HCT116 (cell line): ENCODE measurements at places on chromosomes 5 and 9. TPM values are rescaled to one million over a fixed set of nuclear protein-coding genes. Genes with fewer than 3 reads are reported as not detected.

DNA sequence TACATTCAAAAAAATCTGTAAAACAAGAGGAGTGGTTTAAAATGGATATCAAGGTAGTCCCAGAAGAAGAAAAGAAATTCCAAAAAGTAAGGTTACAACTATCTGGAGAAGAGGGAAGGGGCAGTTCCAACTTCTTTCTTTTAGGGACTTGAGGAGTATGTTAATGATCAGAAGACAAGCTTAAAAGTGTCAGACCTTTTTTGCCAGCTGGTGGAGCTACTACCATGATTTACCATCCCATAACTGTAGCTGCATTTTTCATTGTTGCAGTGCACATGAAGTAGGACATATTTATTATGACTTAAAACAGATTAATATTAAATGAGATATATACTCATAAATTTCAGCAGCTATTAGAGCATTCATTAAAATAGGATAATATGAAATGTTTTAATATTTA is 158.5 kb upstream of the RGS7BP start:
- no peak for DNase-seq

The CLK4 gene
- 9.8 TPM for total RNA-seq

GRCh38 chr9:6277417-6277816 is 50.8 kb upstream of the TPD52L3 start:
- DNase-seq = no peak

The SLC25A2 gene
- 0.42 TPM for total RNA-seq

- DNase-seq = no peak
These were observed 665.1 kb downstream of the CDH18 start for GRCh38 chr5:19322716-19323485.

The IRX2 gene
- total RNA-seq = not detected

- DNase-seq = no peak
These were observed 512.6 kb downstream of the RAB3C start for GRCh38 chr5:59095480-59095879.

DNA sequence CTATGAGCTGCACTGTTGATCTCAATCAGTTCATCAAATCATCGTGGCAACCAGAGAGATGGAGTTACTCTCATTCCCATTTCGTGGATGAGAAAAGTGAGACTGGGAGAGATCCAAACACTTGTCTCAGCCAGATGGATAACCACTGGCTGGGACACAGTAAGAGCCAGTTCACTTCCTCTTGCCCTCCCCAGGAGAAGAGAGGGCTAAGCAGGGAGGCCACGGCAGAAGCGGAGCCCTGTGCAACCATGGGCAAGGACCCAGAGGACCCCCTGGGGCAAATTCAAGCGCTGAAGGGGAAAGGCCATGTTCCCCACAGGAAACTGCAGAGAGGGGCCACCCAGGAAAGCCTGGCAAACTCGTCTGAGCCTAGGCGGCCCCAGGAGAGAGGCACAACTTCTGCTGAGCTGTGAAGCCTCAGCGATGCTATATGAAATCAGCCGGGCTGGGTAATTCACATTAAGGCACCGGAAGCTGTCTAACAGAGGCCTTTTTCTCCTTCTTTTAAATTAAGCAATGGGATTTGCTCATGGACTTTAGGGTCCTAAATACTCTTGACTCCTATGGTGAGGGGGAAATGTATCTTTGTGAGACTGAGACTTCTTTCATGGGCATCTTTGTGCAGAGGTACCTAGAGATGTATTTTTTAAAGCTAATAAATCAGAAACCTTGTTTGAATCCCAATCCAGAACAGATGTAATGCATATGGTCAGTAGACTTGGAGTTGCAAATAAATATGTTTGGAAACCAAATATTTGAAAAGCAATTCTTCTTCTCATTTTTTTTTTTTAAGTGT is 137.1 kb upstream of the SMIM23 start:
- DNase-seq = no peak

GRCh38 chr5:83718195-83718825 is 2.3 kb downstream of the HAPLN1 start:
- DNase-seq = peak; percentile 59

- DNase-seq = no peak
These were observed 32.0 kb downstream of the OR2V1 start for GRCh38 chr5:181098762-181099601.

GRCh38 chr9:129172816-129173215 is 5.2 kb downstream of the IER5L start:
- no peak for DNase-seq

- no peak for DNase-seq
These were observed 146.1 kb upstream of the RANBP3L start for GRCh38 chr5:36447776-36448175.

DNA sequence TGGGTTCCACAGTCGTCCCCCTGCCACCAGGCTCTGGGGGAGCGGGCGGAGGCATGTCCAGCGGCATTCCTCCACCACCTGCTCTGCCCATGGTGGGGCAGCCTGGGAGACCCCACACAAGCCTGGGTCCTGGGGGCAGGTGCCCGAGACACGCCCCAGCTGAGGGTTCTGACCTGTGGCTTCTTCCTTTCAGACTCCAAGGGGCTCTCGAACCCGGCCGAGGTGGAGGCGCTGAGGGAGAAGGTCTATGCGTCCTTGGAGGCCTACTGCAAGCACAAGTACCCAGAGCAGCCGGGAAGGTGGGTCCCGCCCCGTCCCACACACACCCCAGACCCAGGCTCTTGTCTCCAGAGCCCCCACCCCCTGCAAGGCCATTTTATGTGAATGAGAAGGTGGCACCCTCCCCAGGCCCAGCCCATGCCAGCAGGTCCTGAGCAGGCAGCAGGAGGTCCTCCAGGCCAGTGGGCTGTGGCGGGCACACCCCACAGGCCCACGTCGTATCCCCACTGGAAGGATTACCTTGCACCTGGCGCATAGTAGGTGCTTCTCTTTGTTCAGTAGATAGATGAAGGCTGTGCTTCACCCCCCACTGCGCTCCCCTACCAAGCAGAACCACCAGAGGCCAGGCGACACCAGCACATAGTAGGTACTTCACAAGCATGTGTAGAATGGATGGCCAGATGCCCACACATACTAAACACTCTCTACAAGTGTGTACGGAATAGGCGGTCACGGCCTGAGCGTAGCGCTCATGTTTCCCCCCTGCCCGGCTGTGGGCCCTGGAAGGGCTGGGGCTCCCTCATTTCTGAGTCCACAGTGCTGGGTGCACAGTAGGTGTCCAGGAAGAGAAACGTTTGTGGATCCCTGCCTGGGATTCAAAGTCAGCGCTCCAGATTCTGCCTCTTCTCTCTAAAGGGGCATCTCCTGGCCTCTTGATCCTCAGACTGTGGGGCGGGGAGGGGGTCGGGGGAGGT is 107.9 kb downstream of the RXRA start:
- no peak for DNase-seq

The FAM81B gene
- total RNA-seq = not detected

The TAF11L10 gene
- not detected for total RNA-seq

The SLC2A6 gene
- total RNA-seq = 10.7 TPM

DNA sequence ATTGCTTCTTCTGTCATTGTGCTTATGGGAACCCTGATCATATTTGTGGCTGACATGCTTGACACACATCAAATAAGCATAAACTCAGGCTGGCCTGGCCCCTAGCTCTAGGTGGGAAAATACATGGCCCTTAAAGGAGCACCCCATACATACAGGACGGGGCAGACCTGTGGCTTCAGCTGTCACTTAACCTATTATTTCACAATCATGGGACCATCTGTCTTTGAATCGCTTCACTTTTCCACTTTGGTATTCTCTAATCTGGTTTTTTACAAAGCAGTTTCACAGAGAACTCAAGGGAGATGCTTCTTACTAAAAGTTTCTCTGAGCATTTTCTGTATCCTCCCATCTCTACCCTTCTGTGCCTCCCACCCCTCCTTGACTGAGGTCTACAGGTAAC is 34.6 kb upstream of the LRRTM2 start:
- no peak for DNase-seq

- DNase-seq = no peak
These were observed 442.5 kb upstream of the COX7C start for GRCh38 chr5:86175224-86175623.

The REEP5 gene
- 71.7 TPM for total RNA-seq

- DNase-seq = no peak
These were observed 30.8 kb downstream of the LCP2 start for GRCh38 chr5:170266570-170267381.

The KIAA0825 gene
- 1.4 TPM for total RNA-seq

The FBN2 gene
- total RNA-seq = 0.42 TPM

The DMRT3 gene
- total RNA-seq = not detected

The C5orf52 gene
- total RNA-seq = not detected

GRCh38 chr9:135724186-135724787 is 22.3 kb downstream of the KCNT1 start:
- no peak for DNase-seq

DNA sequence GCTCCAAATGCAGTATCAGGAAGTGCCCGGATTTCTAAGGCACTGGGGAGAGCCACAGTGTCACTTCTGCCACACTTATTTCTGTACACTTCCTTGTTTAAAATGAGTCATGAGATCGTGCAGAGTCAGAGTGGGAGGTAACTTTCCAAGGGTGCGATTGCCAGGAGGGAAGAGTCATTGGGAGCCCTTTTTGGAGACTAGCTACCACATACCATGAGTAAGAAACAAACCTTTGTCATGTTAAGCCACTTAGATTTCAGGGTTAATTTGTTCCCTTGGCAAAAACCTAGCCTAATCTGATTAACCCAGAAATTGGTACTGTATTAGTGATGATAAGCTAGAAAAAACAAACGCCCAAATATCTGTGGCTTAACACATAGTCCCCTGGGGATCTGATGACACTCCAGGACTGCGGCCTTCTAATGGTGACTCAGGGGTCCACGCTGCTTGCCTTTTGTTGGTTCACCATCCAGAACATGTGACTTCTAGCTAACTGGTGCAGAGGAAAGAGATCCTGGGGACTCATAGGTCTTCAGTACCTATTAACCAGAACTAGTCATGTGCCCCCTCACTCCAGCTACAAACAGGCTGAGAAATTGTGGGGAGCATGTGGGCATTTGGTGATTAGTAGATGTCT is 48.6 kb upstream of the TLE1 start:
- DNase-seq = peak; percentile 89

GRCh38 chr5:169161022-169161680 is 139.8 kb downstream of the SLIT3 start:
- DNase-seq = no peak

DNA sequence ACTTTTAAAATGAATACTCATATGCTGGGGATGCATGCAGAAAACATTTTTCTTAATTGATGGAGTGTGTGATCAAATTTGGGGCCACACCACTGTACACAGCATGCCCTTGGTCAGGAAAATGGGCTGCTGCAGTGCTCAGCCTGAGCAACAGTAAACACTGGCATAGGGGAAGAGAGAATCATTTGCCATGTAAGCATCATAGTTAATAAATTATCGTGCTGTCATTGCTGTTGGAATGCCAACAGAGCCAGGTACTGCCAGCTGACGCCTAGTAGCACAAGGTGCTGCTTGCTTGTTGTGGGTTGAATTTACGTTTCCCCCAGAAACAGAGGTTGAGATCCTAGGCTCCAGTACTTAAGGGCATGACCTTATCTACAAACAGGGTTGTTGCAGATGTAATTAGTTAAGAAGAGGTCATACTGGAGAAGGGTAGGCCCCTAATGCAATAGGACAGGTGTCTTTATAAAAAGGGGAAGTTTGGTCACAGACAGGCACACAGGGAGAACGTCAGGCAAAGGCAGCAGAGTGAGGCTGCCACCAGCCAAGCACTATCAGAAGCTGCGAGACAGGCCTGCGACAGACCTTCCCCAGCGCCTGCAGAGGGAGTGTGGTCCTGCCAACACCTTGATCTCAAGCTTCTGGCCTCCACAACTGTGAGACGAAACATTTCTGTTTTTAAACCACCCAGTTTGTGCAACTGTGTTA is 25.3 kb downstream of the DAP start:
- no peak for DNase-seq

The TMEM174 gene
- total RNA-seq = not detected

- DNase-seq = no peak
These were observed 466.5 kb downstream of the PSAT1 start for GRCh38 chr9:78763424-78763823.

The MEIKIN gene
- total RNA-seq = not detected

DNA sequence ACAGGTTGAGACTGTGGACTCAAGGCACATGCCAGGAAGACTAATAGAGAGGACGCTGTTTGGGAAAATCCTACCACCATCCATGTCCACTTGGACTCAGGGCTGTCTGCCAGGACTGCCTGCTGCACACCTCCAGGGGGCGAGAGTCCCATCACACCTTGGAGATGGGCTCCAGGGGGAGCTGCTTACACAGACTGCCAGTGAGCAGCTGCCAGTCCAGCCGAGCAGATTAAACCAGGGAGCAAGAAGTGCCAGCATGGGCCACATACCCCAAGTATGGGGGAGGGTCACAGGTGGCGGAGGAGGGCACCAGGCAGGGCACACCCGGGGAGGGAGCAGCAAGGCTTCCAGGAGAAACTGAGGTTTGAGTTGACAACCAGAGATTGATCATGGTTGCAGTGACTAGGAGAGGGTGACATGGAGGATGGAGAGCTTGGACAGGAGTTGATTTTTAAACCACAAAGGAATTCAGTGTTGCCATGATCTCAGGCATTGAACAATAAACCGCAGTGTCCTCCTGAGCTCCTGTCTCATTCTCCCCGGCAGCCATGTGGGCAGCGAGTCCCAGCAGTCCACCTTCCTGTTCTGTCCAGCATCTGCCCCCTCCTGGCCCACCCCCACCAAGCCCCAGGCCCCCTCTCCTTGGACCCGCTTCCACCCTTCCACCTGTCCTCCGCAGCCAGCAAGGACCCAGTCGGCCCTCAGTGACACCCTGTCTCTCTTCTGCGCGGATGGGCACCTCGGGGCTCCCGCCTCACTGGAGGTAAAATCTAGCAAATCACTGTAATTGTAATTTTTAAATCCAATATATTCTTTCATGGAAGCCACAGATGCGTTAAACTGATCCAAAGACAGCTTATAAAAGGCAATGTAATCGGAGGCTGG is 3.1 kb upstream of the VAV2 start:
- DNase-seq = peak; percentile 37

GRCh38 chr9:13665418-13666066 is 386.1 kb upstream of the MPDZ start:
- DNase-seq = no peak

The KCNN2 gene
- not detected for total RNA-seq

The TAF11L5 gene
- not detected for total RNA-seq

The RNF224 gene
- 0.30 TPM for total RNA-seq

DNA sequence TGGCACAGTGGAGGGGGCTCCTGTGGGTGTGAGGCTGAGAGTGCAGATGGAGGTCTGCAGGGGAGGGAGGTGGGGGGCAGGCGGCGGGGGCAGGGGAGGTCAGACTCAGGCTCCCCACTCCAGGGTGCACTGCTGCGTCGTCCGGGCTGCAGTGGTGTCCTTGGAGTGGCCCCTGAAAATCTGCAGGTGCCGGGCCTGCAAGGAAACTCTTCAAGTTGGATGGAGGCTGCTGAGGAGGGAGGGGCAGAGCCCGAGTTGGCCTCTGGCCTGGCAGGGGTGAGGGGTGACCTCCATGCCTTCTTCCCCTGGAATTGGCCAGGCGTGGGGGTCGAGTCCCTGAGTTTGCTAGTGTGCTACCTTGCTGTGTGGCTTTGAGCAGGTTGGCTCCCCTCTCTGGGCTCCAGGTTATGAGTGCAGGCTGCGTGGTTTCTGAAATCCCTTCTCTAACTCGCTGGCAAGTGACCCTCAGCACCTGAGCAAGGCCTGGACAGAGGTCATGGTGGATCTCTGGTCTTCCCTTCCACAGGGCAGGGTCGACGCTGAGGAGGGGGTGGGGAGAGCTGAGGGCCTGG is 888 bp downstream of the ADAMTSL2 start:
- no peak for DNase-seq

The ZNF618 gene
- total RNA-seq = 13.5 TPM
